Kidney glomerular epithelial cell (primary cell): ENCODE measurements at places on chromosomes 7 and 10.

GRCh38 chr7:106463851-106464611 lies 179.2 kb upstream of the NAMPT start:
- no peak for DNase-seq

GRCh38 chr10:33801705-33802104 lies 467.2 kb upstream of the NRP1 start:
- peak; percentile 89 for DNase-seq

GRCh38 chr10:86068231-86069054 lies 298.2 kb downstream of the GRID1 start:
- no peak for DNase-seq

DNA sequence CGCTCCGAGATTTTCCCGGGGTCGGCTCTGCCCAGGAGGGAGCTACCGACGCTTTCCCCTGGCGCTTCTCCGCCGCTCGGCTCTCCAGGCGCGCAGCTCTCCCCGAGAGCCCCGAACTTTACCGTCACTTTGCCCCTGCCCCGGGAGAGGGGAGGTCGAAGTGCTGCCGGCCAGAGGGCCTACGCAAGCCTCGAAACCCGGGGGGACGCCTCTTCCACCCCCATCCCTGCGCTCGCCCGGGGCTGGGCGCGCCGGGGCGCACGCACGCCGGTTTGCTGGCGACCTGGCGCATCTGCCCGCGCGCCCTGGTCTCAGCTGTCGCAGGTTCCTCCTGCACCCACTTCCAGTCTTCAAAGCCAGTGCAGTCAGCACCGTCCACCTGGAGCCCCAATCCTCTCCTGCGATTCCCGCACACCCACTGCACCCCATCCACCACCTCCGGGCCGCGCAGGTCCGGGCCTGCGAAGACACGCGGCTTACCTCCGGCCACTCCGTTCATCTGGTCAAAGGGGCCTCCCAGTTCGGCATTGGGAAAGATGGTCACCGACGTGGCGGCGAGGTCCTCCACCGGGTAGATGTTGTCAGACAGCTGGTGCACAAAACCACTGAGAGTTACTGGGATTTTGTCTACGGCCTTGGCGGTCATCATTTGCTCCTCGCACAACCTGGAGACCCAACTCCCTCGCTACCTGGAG lies 638 bp downstream of the EGR2 start:
- no peak for DNase-seq

DNA sequence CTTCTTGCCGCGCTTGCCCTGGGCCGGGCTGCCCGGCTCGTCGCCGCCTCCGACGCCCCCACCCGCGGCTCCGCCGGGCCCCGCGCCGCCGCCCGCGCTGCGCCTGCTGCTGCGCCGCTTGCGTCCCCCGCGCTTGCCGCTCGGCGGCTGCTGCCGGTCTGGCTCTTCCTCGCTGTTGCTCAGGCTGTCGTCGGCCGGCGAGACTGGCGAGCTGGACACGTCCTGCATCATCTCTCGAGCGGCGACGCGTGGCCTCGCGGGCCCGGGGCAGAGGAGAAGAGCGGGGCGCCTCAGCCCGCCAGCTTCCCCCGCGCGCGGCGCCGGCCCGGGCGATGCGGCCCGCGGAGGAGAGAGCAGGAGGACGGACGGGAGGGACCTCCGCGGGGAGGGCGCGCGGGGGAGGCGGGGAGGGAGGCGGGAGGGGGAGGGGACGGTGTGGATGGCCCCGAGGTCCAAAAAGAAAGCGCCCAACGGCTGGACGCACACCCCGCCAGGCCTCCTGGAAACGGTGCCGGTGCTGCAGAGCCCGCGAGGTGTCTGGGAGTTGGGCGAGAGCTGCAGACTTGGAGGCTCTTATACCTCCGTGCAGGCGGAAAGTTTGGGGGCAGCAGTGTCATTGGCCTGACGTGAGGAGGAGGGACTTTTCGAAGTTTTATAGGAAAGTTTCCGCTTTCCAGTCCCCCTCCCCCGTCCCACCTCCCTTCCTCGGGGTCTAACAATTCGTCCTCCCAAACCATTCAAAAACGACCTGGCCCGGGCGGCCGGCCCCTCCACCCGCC lies at the start of gene TWIST1:
Gene TWIST1 (minus strand): TSS at position 546 of the 779 bp plus-strand sequence. CDS start 315 bp downstream, at position 231.
- DNase-seq: no peak

DNA sequence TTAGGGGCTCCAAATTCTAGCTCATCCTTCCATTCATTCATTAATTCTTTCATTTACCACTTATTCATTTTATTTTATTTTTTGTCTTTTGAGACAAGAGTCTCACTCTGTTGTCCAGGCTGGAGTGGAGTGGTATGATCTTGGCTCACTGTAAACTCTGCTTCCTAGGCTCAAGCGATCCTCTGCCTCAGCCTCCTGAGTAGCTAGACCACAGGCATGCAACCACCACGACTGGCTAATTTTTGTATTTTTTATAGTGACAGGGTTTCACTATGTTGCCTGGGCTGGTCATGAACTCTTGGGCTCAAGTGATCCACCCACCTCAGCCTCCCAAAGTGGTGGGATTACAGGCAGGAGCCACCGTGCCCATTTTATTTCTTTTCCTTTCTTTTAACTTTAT lies 31.6 kb downstream of the FGF8 start:
- no peak for DNase-seq

DNA sequence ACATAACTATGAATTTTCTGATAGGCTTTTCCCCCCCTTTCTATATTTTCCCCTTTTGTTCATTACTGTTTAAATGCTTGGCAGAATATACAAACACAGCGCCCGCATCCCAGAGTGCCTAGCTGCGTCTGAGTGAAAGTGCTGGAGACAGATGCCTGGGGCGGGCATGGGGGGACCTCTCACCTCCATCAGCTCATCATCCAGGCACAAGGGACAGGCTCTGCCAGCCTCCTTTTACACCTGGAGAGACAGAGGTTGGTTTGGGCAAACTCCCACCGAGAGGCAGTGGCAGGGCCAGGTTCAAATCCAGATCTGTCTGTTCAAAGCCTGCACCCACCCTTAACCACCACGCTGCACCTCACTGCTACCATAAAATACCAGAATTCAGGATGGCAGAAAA lies 104.5 kb downstream of the FAM53B start:
- no peak for DNase-seq

- DNase-seq: no peak
Observed at GRCh38 chr10:27622596-27622995, 118.5 kb downstream of the RAB18 start.

- DNase-seq: no peak
Observed at GRCh38 chr7:22210355-22210754, 146.6 kb downstream of the RAPGEF5 start.

GRCh38 chr10:90959826-90960225 lies 38.9 kb upstream of the ANKRD1 start:
- no peak for DNase-seq

GRCh38 chr7:97859606-97860204 lies 12.5 kb downstream of the ASNS start:
- DNase-seq: peak; percentile 10
